ENCODE measurements at places on chromosomes 4 and X.

DNA sequence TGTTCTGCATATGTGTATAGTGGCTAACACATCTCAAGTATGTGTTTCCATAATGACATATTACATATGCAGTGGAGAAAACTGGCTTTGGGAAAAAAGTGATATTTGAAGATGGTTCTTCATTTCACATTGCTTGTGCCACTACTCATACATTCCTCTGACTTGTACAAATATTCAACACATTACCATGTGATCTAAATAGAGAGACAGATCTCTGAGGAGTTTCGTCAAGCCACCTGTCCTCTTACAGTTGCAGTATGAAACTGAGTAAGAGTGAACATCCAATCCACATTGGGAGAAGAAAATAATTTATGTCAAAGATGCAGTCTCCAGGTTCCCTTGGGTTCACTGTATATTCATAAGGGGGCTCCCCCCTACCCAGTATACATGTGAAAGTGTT, 123.9 kb downstream of the KDR start:
- no peak for DNase-seq

DNA sequence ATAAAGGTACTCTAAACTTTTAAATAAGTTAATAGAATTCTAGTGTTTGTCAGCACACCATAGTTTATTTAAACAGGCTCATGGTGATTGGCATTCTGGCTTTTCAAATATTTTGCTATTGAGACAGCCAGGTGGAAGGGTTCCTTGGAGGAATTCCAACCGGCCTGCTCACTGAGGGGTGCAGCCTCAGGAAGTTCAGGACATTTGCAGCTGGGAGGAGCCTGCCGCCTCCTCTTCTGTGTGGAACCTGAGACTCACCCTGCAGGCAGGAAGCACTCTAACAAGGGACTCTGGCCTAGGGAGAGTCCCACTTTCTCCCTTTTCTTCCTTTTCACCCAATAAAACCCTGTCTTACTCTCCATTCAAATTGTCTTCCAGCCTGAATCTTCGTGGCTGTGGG, 1328.0 kb downstream of the FSTL5 start:
- no peak for DNase-seq

GRCh38 chrX:47611489-47611888, 8.2 kb downstream of the SYN1 start:
- DNase-seq, result no peak

DNA sequence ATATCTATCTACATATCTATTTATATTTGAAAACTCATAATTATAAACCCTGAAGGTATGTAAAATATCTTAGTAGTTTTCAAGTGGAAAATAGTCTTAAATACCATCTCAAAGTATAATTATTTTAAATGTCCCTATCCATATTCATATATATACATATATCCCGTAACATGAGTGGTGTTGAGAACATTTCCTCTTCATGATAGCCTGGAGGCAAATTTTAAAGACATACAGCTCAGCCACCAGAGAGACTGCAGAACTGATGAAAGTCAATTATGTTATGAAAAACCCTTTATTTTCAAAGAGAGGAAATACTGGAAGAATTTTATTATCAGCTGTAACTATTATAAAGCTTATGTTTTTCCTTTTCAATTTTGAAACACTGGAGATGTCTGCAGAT, 1806.7 kb upstream of the PCDH7 start:
- no peak for DNase-seq

- DNase-seq, result no peak
These were observed 76.8 kb downstream of the PPP2R2C start for GRCh38 chr4:6395466-6396228.
